ENCODE measurements at places on chromosomes 7 and 10.

DNA sequence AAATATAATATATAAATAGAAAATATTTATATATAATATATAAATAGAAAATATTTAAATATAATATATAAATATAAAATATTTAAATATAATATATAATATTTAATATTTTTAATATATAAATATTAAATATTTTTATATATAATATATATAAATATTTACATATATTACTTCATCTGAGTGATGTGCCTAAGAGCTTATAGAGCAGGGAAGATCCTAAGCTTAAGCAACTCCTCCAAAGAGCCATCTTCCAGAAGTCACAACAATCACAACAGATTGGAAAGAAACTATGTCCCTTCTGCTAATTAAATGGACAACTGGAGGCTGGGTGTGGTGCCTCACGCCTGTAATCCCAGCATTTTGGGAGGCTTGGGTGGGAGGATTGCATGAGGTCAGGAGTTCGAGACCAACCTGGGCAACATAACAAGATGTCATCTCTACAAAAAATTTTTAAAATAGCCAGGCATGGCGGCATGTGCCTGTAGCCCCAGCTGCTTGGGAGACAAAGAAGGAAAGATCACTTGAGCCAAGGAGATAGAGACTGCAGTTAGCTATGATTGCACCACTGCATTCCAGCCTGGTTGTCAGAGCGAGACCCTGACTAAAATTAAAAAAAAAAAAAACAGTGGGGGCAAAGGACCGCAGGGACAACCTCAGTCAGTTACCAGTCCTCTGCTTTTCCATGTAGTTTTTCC is 198.7 kb downstream of the SKIDA1 start:
- no peak for DNase-seq

GRCh38 chr7:28823582-28823981 is 134.5 kb downstream of the TRIL start:
- no peak for DNase-seq

GRCh38 chr10:28355376-28355775 is 52.5 kb upstream of the MPP7 start:
- DNase-seq, result no peak

GRCh38 chr7:130910949-130911944 is 177.2 kb upstream of the KLF14 start:
- DNase-seq, result no peak

DNA sequence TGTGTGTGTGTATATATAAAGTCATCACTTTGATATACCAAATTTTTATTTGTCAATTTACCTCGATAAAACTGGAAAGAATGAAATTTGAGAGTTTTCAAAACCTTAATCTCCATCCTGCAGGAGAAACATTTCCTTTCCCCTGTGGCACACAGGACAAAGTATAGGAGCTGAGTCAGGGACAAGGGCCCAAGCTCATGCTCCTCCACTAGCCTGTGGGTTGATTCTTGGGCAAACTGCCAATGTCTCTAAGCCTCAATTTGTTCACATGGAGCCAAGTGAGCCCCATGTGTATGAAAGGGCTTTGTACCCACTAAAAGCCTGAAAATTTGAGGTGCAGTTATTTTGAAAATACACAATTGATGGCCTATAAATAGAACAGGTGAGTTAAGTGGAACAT is 60.3 kb upstream of the IL6 start:
- DNase-seq, result no peak

GRCh38 chr7:30074422-30075030 is 46.3 kb downstream of the PLEKHA8 start:
- no peak for DNase-seq

DNA sequence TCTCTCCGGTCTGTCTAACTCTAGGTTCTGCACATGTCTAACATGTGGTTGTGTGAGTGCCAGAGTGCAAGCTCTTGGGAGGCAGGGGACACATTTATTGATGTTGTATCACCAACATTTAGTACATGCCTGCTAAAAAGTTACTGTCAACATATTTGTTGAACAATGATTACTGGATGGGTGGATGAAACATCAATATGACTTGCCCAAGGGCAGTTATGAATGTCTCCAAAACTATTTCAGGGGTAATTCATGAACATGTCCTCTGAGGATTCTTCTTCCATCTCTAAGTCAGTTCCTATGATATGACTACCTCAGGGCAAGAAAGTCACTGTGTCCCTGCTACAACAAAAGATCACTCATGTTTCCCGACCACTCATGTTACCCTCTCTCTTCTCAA is 91.3 kb upstream of the STEAP1B start:
- DNase-seq, result no peak

GRCh38 chr7:86775203-86775602 is 131.5 kb downstream of the GRM3 start:
- DNase-seq, result no peak

- DNase-seq, result no peak
Measured at GRCh38 chr10:111890046-111890445, 293.5 kb downstream of the GPAM start.

DNA sequence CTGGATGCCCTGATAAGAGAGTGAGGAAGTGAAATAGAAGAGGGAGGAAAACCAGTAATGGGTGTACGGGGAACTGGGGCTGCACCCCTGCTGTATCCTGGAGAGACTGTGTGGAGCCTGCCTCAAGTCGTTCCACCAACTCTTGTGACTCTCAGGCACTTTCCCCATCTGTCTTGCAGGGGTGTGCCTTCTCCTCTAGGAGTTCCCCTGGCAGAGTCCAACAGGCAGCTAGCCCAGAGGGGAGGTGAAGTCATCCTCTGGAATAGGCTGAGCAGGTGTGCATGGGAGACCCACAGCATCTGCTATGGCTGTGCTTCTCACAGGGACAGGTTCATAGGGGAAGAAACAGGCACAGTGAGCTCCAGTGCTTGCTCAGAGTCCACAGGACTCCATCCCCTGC is 46.8 kb downstream of the WIPF3 start:
- DNase-seq, result no peak

GRCh38 chr7:73541722-73542121 is 15.8 kb downstream of the BCL7B start:
- DNase-seq, result no peak

- no peak for DNase-seq
Measured at GRCh38 chr7:40341836-40342235, 207.0 kb downstream of the SUGCT start.

DNA sequence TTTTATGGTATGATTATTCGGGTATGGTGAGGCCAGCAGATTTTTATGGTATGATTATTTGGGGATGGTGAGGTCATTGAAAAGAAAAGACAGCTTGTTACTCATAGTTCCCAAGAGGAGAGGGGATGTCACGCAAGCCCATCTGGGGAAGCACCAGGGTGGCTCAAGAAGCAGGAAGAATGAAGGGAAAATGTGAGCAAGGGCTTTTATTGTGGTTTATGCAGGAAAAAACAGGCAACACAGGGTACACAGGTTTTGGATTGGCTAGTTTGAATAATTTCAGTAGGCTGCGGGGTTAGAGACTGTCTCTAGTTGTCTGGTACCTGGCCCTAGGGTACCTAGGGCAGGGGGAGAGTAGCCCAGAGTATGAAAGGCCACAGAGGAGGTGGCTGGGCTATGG is 26.8 kb upstream of the DGKI start:
- no peak for DNase-seq

DNA sequence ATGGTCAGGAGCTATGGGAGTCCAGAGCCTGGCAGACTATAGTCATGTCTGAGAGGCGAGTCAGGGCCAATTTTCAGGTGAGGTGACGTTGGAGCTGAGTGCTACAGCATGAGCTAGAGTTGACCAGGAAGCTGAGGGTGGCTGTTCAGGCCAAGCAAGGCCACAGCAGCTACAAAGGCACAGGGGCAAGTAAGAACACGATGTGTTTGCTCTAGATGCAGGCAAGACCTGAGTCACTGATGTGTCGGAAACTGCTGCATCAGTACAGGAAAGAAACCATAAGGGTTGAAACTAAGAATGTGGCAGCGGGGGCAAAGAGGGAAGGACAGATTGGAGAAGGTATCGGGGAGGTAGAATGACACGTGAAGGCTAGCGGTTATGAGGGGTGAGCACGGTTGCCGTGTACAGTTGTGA is 11.8 kb upstream of the RRP12 start:
- no peak for DNase-seq

DNA sequence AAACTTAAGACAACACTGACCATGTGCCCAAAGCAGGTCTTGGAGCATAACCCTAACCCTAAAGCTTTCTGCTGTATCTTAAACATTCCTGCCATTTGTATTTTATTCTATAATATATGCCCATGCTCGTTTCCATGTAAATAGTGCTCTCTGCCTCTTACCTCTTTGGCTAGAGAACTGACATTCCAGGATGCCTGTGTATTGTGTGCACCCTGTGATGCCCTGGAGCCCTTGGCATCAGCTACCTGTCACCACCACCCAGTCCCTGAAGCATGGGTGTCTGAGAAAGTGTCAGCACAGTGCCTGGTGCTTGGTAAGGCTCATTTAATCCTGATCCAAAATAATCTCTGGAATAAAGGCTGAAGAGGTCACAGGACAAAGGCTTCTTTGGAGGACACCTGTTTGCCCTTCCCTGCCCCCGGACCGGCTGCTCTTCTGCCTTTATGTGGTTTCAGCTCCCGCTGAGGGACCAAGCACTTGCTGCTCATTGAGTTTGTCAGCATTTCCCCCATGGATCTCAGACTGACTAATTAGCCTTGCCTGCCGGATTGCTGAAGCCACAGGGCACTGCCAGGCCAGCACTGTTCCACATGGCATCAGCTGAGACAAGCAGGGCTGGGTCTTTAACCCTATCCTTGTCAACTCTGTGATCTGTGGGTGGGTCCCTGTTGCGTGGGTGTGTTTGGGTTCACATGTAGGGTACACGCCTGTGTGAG is 139.1 kb upstream of the SORCS3 start:
- no peak for DNase-seq
